ENCODE measurements at places on chromosomes 1 and 21.

GRCh38 chr1:97976801-97977200 is 56.0 kb upstream of the DPYD start:
- DNase-seq = no peak

DNA sequence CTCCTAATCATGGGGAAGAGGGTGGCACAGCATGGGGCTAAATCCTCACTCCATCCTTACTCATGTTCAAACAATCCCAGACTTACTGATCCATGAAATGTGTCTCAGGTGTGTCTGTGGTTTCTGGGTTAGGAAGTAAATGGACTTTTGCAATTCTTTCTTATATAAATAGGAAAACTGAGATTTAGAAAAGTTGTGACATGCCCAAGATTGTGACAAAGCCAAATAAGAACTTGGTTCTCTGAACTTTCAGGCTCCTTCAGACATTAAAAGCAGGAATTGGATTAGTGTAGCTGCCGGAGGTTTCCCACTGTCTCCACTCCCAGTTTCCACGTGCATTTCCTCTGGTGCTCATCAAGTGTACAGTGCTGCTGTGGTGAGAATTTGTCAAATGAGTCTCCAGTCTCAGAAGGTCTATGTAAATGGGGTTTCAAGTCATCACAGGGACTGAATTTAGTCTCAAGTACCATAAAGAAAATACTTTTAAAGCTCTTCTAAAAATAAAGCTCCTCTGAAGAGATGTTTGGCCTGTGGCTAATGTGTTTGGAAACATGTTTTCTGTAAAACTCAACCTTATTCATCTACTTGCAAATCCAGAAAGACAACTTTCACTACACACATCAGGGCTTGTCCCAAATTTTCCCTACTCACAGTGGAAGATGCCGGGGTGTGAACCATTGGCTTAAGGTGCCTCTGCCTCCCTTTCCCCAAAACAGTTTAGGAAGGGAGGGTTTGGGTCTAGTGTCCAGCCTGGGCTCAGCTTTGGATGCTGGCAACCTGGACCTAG is 115.2 kb downstream of the NGF start:
- no peak for DNase-seq

- no peak for DNase-seq
Measured at GRCh38 chr1:170623171-170623570, 40.8 kb upstream of the PRRX1 start.

DNA sequence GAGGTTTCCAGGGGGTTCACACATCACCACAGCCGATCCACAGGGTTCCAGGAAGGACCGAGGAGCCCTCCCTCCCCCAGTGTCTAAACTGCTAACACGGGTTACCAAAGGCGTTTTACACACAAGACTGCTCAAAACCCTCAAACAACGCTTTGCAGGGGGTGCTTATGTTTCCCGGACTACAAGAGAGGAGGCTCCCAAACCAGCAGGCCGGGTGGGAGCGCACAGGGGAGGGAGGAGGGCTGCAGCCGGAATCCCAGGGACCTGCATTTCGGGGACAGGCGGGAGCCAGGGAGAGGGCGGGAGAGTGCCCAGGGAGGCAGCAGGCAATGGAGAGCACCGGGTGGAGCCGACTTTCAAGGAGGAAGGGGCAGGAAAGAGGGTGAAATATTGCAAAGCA is 50.8 kb downstream of the ACBD3 start:
- no peak for DNase-seq

DNA sequence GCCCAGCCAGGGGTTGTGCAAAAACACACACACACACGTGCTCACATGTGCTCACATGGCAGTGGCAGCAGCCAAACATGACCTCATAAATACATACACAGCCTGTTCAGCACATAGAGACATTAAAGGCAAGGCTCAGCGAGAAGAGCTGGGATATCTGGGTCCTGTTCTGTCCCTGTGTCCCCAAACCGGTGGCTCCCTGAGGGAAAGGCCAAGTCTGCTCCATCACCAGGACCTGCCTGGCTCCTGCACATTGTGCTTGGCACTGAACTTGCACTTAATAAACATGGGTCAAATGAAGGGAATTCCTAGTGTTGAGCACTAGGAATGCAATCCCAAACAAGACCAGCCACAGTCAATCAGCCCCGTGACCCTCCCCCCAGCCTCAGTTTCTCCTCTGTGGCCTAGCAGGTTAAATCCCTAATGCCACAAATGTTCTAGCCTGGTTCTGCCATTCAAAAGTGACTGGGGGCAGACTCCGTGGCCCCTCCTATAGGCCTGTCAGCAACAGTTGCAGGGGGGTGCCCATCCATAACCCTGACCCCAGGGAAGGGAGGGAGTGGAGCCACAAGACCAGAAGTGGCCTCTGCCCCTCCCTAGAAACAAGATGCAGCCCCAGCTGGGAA is 160.9 kb upstream of the VAMP3 start:
- no peak for DNase-seq
